ENCODE measurements at places on chromosomes 6 and 20.

DNA sequence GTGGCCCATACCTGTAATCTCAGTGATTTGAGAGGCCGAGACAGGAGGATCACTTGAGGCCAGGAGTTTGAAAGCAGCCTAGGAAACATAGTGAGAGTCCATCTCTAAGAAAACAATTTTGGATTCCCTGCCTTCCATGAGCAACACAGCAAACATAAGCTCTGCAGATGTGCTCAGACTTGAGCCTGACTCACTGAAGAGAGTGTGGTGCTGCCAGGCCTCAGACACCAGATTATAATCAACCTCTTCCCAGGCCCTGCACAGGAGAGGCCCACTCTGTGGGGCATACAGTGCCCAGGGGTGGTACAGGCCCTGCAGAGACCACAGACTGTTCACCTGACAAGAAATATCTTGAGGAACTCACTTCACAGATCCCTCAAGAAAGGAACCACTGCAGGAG, 19.9 kb downstream of the HLA-DPB1 start:
- no peak for DNase-seq

DNA sequence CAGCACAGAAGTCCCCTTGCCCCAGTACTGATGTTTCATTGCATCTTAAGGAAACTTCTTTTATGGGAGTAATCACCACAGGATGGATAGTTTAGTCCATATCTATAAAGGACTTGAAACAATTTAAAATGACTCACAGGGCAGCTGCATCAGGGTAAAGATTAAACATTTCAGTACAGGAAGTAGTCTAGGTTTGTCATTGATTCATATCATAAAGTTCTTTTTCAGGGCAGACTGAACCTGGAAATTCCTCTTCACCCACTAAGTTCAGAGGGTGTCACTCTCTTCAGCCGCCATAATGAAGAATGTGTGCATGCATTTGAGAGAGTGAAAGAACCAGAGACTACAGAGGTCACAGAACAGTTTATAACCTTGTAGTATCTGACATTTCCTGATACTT, 296.3 kb upstream of the JAG1 start:
- DNase-seq = no peak

GRCh38 chr20:8740265-8740664, 328.6 kb upstream of the PLCB4 start:
- DNase-seq = no peak

GRCh38 chr6:46451343-46451742, 39.9 kb downstream of the RCAN2 start:
- no peak for DNase-seq

- no peak for DNase-seq
Measured at GRCh38 chr6:2182251-2182650, 63.2 kb downstream of the GMDS start.

- no peak for DNase-seq
Measured at GRCh38 chr6:36927691-36928546, 26.6 kb upstream of the PI16 start.

DNA sequence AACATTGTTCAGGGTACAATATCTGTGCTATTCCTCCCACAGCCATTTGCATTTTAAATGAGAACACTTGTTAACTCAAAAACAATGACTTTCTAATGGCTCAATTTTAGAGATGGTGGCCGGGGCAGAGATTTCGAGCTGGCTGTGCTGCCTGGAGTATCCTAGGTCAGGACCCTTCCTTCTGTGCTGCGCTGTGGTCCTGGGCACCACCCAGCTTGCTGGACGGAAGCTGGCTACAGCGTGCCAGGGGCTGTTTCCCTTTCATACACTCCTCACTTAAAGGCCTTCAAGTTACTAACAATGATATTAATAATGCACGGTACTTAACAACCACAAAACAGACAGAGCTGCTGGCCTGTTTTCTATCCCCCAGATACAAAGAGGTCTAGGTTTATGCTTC, 194.4 kb upstream of the CST7 start:
- no peak for DNase-seq

GRCh38 chr20:24690408-24690807, 221.0 kb downstream of the SYNDIG1 start:
- DNase-seq = no peak

DNA sequence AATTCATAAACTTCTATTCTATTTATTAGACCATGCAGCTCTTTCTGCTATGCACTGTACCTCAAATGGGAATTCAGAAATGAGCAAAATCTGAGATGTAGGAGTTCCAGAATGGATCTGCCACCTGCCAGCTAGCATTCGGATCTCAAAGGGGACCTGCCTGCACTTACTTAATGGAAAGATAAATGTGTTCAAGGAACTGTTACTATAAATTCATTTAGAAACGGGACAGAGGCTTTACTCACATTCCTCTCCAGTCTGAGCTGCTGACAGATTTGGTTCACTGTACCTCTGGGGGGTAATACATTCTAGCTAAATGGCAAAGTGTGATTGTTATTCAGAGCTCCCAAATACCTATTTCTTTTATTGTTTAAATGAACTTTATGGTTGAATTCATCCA, 384.1 kb downstream of the GRIK2 start:
- no peak for DNase-seq

- DNase-seq = no peak
Measured at GRCh38 chr20:45970646-45971424, 1.2 kb downstream of the ZNF335 start.

- DNase-seq = no peak
Measured at GRCh38 chr6:161401587-161402309, 127.9 kb upstream of the AGPAT4 start.

- no peak for DNase-seq
Measured at GRCh38 chr6:125792172-125792571, 1.4 kb downstream of the NCOA7 start.

- DNase-seq = no peak
Measured at GRCh38 chr6:54729716-54730115, 116.9 kb upstream of the FAM83B start.

- no peak for DNase-seq
Measured at GRCh38 chr6:4975506-4975905, 28.3 kb downstream of the RPP40 start.

DNA sequence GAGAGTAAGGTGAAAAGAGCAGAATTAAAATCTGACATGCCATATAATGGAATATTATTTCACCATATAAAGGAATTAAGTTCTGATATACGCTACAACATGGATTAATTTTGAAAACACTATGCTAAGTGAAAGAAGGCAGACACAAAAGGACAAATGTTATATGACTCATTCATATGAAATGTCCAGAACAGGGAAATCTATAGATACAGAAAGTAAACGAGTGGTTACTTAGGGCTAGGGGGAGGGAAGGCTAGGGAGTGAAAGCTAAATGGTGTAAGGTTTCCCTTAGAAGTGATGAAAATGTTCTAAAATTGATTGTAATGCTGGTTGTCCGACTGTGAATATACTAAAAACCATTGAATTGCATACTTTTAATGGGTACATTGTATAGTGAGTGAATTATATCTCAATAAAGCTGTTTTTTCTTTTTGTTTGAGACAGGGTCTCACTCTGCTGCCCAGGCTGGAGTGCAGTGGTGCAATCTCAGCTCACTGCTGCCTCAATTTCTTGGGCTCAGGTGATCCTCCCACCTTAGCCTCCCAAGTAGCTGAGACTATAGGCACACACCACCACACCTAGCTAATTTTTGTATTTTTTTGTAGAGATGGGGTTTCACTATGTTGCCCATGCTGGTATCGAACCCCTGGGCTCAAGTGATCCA, 8.2 kb downstream of the PRPH2 start:
- DNase-seq = no peak

GRCh38 chr20:51420111-51420510, 122.4 kb downstream of the NFATC2 start:
- no peak for DNase-seq

- DNase-seq = no peak
Measured at GRCh38 chr6:159977255-159977903, 8.5 kb downstream of the IGF2R start.

DNA sequence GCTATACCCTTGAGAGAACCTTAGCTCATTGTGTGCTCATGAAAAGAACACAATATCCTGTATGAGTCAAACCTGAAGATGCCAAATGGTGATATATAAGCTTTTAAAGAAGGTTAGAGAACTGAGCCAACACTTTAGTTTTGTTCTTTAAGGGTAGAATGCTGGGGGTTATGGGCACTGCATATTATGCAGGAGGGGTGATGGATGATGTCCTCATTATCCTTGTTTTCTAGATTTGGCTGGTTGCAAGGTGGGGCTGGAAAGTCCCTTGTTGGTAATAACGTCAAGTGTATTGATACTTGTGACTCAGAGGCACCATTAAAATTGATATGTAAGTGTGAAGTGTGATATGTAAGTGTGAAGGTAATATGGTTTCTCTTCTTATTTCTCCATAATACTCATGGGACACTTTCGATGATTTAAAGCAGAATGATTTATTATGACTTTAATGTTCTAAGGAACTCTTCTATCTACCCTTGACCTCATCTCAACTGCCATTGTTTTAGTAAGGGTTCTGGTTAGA, 113.7 kb upstream of the DTNBP1 start:
- no peak for DNase-seq

GRCh38 chr20:49983848-49984408, 1.1 kb downstream of the SNAI1 start:
- DNase-seq = no peak

GRCh38 chr20:15205719-15206118, 868.3 kb upstream of the FLRT3 start:
- no peak for DNase-seq

- DNase-seq = no peak
Measured at GRCh38 chr20:42752620-42753019, 437.1 kb downstream of the PTPRT start.

DNA sequence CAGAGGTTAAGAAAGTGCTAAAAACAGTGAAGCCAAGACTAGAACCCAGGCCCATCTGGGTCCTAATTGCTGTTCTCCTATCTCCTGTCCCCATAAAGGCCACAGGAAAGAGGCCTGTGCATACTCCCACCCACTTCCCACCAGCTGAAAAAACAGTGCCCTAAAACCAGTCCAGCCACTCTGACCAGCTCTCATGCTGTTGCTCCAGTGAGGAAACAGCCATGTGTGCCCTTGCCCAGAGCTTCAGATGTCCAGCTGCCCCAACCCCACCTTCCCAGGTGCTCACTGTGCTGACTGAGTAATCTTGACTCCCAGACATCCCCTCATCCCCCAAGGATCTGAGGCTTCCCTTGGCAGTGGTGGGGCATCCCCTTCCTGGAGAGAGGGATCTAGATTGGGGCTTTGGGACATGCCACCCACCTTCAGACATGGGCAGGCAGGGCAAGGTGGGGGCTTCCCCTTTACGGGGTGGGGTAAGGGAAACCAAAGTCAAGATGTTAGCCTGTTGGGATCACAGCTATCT, 28.7 kb downstream of the KCNK5 start:
- no peak for DNase-seq

- DNase-seq = no peak
Measured at GRCh38 chr6:47651505-47651944, 46.9 kb upstream of the ADGRF4 start.

- no peak for DNase-seq
Measured at GRCh38 chr6:32367644-32368043, 4.1 kb downstream of the TSBP1 start.

- DNase-seq = no peak
Measured at GRCh38 chr20:46823271-46823751, 71.3 kb upstream of the EYA2 start.

DNA sequence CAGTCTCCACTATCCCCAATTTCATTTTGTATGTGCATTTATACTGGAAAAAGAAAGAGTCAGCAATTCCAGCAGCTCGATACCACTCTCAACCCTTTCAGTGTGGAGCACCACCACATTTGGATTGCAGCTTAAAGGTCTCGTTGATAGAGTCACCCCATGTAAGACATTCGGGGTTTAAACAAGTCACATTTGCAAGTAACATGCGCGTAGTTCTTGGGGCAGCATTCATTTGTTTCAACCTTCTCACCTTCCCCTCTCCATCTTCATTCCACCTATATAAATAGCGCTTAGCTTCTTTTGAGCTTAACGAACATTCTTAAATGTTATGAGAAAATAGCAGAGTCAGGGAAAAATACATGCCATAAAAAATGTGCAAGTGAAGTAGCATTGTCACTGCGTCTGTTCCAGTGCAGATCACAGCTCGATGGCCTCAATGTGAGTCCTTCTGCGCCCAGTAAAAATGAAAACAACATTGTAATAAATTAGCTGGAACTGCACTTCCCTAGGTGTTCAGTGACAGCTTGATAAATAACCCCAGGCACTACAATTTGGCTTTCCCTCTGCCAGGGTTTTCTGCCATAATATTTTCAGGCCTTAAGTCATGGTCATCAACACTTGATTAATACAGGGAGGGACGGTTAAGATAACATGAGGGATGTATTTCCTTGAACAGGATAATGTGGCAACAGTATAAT, 737.8 kb upstream of the NRSN1 start:
- DNase-seq = no peak

DNA sequence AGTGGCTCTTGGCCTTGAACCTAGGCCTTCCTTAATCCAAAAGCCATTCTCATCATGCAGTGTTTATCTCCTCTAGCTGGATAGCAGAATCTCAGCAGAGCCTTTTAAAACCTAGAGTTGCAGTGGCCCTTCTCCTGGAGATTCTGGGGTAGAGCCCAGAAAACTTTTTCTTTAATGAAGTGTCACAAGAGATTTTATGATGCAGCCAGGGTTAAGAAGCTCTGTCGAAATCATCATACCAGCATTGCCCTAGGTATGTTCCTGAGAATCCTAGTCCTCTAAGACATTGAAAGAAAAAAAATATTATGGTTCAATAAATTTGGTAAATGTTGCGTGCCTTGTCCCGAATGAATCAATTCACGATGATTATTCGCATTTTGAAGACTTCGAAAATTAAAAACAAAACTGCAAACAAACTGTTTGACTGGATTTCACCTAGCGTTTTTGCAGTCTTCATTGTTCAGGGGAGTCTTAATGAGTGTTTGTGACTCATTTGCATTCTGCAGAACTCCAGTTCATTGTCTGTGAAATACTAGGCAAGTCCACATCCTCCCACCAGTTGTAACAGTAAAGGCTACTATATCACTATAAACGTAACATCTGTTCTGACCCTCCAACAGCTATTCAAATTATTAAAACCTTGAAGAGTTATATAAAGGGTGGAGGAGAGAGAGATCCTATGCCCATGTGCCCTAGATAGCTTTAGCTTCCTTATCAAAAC, 198.6 kb downstream of the UST start:
- no peak for DNase-seq
